ENCODE measurements at places on chromosomes 7 and 10.
A peak's percentile ranks its signal among the peaks of the same experiment; 100 is the strongest.

- DNase-seq, result peak; percentile 58
Measured at GRCh38 chr7:48154792-48155413, 16.4 kb upstream of the ABCA13 start.

GRCh38 chr7:112390167-112390566 lies 60.1 kb upstream of the IFRD1 start:
- no peak for DNase-seq

- no peak for DNase-seq
Measured at GRCh38 chr7:134029743-134030142, 97.4 kb upstream of the LRGUK start.

- no peak for DNase-seq
Measured at GRCh38 chr7:155090684-155091083, 20.6 kb downstream of the HTR5A start.

DNA sequence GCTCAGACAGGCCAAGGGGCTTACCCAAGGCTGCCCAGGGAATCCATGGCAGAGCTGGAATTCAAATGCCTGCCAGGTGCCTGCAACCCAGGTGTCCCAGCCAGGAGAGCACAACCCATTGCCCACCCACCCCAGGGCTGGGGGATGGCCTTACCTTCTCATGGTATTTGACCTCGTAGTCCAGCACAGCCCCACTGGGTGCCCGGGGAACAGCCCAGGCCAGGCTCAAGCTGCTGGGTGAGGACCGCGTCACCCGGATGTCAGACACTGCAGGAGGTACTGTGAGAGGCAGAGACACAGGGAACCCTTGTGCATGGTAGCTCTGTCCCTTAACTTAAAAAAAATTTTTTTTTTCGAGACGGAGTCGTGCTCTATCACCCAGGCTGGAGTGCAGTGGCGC lies 9.0 kb downstream of the EPHB4 start:
- DNase-seq, result no peak
